COR-L47 (cell line): ENCODE measurements at places on chromosomes 11 and 22.

- DNase-seq = no peak
These were observed 217.4 kb downstream of the BARX2 start for GRCh38 chr11:129593098-129593497.

- DNase-seq = no peak
These were observed 461.3 kb downstream of the DLG2 start for GRCh38 chr11:85165819-85166218.

- no peak for DNase-seq
These were observed 239.0 kb downstream of the CTTN start for GRCh38 chr11:70637186-70637800.

DNA sequence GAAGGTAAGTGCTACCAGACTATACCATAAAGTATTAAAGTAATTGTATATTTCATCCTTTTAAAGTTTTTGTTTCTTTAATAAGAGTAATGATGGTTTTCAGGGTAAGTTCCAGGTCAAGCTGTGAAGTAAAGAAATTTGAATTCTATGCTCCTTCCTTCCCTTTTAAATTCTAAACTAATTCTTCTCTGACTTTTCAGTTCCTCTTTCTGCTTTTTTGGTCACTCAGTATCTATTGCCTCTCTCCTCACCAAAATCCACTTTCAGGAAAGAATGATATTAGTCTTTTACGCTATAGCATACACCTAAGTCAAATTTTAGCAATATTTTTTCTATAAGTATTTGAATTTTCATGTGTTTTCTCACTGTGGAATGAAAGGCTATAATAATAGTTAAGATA lies 8.2 kb downstream of the MMP8 start:
- no peak for DNase-seq

GRCh38 chr11:95816037-95816436 lies 25.7 kb downstream of the CEP57 start:
- DNase-seq = no peak

DNA sequence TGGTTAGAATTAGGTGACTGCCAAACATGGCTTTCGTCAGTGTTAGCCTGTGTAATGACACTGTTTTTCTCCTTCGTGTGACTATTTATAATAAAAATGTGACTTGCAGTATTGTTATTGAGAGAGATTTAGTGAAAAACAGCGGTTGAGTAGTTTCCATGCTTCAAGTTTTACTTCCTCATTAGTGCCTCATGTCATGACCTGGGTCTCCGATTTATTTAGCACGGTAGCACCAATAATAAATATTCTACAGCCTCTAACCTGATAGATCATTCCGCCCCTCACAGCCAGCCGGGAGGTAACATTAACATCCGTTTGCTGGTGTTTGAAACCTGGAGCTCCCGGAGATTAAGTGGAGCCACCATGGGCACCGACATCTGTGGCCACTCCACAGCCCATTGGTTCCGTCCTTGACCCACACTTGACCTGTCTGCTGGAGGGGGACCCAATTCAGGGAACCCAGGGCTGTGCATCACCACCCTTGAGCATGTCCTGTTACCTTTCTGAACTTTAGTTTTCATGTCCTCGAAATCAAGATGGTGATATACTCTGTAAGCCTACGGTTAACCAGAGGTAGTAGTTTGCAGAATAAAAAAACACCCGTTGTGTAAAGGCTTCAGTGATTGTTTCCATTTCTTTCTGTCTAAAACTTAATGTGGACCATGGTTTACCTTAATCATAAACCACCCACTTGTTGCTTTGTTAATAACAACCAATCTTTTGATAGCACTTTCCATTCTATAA lies 104.1 kb downstream of the ATXN10 start:
- no peak for DNase-seq

DNA sequence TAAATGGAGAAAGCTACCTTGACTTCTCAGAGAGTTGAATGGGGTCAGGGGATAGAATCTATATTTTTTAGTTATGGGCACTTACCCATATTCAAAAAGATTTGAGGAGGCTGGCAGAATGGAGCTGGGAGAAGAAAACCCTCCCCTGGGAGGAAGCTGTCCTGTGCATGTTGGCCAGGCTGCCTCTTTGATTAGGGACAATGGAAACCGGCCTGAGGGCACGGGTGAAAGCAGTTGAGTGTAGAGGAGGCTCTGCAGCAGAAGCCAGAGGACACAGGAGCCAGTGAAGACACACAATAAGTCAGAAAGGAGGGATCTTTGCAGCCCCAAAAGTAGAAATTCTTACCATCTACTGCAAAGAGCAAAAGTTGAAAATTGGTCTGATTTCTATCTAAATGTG lies 66.6 kb upstream of the B3GAT1 start:
- no peak for DNase-seq

- DNase-seq = no peak
These were observed 20.1 kb upstream of the PLAAT2 start for GRCh38 chr11:63583357-63583677.

DNA sequence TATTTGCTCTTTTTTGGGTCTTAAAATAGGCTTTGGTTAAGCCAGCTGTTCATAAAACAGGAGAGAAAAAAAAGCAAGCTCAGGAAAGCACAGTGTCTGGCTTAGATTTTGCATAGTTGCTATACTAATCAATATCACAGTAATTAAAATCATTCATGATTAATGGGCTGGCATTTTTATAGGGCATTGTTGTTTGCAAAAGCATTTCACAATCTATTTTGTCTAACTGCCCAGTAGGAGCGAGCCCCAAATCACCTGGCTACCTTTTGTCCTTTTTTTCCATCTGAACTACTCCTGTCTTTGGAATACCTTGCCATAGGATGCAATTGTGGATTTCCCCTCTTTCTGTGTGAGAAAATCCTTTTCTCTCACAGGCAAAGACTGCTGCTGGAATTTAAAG lies 619.8 kb downstream of the JRKL start:
- DNase-seq = peak; percentile 15

GRCh38 chr11:2208691-2209369 lies 37.2 kb upstream of the TH start:
- DNase-seq = peak; percentile 60

DNA sequence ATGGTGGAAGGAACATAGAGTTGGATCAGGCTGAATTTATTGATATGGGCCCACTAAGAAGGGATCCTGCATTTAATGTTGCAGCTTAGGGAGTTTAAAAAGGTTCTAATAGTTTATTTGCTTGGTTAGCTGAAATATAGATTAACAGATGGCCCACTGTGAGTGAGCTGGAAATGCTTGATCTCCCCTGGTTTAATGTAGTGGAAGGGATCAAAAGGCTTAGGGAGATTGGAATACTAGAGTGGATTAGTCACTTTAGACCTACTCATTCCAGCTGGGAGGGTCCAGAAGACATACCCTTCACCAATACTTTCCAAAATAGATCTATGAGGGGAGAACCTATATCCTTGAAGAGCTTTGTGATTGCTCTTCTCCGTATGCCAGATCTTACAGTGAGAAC lies 130.1 kb upstream of the ZC3H12C start:
- DNase-seq = no peak

DNA sequence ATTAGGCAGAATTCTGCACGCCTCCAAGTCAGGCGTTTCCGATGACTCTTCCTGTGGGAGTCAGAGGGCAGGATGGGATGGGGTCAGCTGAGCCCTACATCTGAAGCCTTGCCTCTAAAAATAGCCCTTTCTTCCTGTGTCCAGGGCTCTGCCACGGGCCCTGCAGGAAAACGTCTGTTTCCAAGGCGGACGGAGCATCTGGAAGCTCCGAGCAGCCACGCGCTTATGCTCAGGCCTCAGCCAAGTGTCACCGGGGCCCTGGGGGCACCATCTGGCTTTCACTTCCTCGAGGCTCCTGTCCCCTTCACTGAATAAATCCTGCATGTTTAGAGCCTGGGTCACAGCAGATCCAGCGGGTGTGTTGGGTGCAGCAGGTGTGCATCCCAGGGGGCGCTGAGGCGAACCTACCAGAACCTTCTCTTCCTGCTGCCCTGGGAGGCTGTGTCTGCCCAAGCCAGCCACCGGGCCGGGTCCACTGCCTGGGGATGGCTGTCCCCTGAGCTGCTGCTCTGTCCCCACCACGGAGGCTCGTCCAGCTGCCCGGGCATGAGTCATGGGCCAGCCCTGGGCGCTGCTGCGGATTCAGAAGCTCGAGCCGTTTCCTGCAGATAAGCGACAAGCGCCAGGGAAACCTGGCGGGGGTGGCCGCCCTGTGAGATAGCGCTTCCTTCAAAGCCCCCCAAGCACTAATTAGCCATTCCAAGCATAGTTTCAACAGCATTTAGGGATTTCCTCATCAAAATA lies 32.0 kb upstream of the LINC01488 start:
- no peak for DNase-seq

DNA sequence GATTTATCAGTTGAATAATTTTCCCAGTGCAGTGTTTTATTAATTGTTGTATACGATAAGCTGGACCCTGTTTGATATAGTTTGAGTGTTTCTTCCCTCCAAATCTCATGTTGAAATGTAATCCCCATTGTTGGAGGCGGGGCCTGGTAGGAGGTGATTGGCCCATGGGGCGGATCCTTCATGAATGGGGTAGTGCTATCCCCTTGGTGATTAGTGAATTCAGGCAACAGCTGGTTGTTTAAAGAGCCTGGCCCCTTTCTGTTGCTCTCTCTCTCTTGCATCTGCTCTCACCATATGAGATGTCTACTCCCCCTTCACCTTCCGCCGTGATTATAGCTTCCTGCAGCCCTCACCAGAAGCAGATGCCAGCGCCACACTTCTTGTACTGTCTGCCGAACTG lies 1.5 kb downstream of the OR5A1 start:
- DNase-seq = no peak

DNA sequence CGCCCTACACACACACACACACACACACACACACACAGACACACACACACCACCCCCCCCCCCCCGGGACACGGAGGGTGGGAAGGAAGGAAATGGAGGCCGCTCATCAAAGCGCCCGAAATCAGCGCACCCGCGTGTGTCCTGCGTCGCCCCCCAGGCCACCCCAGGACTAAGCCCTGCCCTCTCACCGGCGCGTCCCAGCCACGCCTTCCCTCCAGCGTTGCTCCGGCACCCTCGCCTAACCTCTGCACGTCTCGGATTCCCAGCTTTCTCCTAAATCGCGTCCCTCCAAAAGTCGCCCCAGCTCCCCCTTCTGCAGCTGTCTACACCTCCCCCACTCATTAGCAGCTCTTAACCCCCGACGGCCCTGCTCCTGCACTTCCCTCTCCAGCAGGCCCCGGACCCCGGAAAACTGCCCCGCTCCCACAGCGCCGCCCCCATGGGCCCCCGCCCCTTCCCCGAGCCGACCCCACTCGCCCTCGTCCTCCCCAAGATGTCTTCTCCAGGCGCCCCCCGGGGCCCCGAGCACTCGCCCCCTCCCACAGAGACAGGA lies 557 bp downstream of the PACSIN2 start:
- DNase-seq = peak; percentile 43

DNA sequence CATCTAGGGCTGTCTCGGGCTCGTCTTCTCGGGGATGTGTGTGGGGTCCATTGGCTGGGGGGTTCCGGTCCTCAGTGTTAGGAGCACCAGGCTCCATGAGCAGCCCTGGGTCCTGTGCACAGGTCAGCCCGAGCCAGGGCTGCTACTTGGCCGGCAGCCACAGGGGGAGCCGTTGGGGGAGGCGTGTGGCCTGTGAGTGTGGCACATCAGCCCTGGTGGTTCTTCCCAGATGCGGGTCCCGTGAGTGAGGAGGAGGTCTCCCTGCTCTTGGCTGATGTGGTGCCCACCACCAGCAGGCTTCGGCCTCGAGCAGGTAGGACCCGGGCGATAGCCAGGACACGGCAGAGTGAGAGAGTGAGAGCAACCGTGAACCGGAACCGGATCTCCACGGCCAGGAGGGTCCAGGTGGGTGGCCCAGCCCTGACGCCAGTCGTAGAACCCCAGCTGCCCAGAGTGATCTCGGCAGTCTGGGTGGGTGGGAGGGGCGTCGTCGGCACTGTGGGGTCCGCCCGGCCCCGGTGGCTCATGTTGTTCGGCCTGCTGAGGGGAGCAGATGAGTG lies 18.5 kb downstream of the IRF7 start:
- DNase-seq = no peak

- DNase-seq = no peak
These were observed 42.9 kb upstream of the CRYBB3 start for GRCh38 chr22:25156736-25157135.

- no peak for DNase-seq
These were observed 112.1 kb upstream of the ANO1 start for GRCh38 chr11:69965821-69966582.

GRCh38 chr11:64196626-64197025 lies 9.9 kb upstream of the FERMT3 start:
- no peak for DNase-seq

GRCh38 chr22:23675502-23676415 lies 15.1 kb upstream of the RGL4 start:
- DNase-seq = no peak
